ENCODE measurements at places on chromosomes 1 and 21.

DNA sequence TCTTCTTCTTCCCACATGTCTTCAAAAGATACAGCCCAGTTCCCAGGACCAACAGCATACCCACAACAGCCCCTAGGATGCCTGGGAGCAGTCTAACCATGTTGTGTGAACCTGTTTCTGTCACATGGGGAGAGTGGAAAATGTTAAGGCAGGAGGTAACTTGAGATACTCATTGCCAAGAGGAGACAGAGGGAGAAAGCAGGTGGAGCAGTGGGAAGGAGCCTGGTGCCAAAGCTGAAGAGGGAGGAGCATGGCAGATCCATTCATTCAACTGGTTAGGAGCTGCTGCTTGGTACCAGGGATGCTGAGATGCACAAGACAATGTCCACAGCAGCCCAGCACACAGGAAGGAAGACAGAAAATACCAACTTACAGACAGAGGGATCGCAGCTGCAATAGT, 149.8 kb upstream of the ETV3 start:
- DNase-seq = no peak

DNA sequence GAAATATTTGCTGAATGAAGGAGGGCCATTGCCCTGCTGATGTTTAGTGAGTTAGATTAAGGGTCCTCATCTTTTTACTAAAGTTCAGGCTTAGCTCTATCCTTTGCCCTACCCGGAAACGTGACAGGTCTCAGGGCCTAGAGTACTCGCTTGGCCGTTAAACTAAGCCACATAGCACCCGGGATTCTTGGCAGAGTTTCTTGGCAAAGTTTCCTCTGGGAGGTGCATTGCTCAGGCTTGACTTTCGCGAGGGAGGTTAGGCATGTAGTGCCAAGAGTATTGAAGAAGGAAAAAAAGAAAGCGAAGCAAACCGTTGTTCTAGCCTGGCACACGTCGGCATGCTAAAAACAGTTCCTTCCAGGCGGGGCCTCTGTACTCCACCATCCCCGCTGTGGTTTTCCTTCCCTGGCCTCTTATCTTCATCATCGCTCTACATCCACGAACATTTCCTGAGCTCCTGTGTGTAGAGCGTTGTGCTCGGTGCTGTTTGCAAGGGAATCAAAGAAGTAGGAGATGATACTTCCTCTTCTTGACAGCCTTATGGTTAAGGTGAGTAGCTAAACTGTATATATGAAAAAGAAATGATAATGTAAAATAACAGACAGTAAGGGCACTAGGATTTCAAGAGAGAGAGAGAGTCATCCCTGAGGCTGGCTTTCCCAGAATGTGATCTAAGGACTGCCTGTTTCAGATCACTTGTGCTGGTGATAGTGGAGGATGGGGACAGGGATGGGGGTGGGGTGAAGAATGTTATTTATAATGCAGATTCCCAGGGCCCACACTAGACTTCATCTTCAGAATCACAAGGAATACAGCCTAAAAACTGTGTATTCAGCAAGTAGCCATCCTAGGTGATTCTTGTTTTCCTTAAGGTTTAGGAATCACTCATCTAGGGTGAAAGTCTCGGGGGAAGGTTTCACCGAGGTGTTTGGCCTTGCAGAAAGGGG, 18.8 kb downstream of the RNF220 start:
- DNase-seq = no peak

DNA sequence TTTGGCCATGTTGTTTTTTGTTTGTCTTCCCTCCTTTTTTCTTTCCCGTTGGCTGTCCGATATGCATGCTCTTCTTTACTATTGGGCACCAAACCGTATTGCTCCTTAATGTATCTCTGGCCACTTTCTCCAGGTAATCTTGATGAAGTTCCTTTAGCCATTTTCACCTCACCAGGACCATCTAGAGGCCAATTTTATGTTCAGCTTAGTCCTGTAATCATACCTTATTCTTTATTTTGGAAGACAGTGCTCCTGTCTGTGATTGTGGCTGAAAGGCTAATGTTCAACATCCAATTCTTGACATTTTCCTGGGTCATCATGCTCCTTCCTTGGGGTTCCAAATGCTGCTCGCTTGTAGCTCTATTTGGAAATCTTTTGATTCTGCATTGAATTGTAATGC, 169.5 kb downstream of the S1PR1 start:
- no peak for DNase-seq

DNA sequence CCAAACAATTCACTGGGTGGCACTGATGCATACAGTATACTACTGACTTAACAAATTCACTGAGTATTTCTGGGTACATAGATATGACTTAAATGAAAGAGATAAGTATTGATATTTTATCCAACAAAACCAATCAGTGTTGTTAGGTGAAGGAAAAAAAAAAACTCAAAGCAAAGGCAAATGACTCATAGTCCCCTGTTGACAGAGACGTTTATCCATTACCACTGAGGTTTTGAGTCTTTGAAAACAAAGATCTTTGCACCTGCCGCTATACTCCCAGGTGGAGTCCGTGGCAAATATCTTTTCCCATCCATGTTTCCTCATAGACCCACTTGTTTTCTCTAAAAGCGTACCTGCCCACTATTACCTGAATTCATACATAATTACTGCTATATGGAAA, 18.4 kb downstream of the DYNLT5 start:
- DNase-seq = no peak

GRCh38 chr1:30192969-30193630, 530.3 kb downstream of the MATN1 start:
- DNase-seq = no peak

DNA sequence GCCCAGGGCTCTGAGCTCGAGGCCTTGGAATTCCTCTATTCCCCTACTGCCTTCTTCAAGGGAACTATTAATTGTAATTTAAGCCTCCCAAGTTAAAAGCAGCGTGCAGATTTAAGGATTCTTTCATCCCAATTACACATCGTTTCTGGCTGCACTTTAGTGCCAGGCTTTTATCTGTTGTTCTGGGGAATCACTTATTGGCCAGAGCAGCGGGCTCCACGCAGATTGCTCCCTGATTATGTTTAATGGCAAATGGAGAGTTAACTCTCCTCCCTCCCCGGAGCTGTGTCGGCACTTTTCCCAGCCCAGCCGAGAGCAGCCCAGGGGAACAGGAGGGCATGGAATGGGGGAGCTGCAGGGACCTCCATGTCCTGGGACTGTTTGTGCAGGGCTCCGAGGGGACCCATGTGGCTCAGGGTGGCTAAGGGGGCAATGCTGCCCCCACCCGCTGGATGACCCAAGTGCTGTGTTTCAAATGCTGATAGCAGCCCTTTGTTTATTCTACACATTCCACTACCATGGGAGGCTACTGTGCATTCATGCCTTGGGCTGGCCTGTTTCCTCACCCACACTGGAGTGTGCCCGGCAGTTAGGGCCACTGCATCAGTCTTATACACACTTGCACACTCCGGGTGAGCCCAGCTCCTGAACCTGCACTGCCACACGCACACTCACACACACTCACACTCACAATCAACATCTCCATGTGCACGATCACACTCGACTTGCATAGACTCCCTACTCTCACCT, 93.3 kb upstream of the POU3F1 start:
- DNase-seq = no peak

DNA sequence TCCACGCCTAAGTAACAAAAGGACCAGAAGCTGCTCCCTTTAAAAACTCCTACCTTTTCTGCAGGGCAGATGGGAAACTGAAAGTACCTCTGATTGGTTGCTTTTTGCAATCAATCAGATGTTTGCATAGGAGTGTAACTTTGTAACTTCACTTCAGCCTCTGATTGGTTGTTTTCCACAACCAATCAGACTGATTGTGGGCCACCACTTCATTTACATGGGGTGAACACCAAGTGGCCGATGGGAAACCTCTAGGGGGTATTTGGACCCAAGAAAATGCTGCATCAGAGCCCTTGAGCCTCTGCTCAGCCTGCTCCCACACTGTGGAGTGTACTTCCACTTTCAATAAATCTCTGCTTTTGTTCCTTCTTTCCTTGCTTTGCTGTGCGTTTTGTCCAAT, 32.8 kb upstream of the CD1D start:
- no peak for DNase-seq

DNA sequence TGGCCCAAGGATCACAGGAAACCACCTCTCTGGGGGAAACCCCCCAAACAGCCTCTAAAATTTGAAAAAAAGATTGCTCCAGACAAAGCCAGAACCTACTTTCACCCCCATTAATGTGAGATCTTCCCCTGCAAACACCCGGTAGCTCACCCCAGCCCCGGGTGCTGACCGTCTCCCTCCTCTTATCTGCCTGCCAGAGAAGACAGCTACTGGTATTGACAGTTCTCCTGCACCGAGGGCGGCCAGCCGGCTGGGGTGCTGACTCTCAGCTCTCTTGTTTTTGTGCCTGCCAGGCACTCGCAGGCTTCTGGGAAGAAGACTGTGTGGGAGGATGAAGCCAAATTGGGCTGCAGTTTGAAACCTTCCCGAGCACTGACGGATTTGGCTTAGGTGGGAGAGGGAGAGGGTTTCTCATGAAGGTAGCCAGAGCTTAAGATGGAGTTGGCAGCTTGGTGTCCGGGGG, 48.2 kb downstream of the RASSF5 start:
- peak; percentile 30 for DNase-seq

GRCh38 chr1:27397749-27398148, 5.3 kb downstream of the GPR3 start:
- DNase-seq = no peak

- DNase-seq = no peak
These were observed at the start of gene C1orf94 for GRCh38 chr1:34176830-34177603. TSS of gene C1orf94 (plus strand) at chr1:34176907. CDS start at chr1:34177790, 883 bp downstream.

- DNase-seq = no peak
These were observed 499.2 kb downstream of the OMA1 start for GRCh38 chr1:58047265-58047858.

- no peak for DNase-seq
These were observed 49.7 kb downstream of the S100B start for GRCh38 chr21:46555225-46555617.

DNA sequence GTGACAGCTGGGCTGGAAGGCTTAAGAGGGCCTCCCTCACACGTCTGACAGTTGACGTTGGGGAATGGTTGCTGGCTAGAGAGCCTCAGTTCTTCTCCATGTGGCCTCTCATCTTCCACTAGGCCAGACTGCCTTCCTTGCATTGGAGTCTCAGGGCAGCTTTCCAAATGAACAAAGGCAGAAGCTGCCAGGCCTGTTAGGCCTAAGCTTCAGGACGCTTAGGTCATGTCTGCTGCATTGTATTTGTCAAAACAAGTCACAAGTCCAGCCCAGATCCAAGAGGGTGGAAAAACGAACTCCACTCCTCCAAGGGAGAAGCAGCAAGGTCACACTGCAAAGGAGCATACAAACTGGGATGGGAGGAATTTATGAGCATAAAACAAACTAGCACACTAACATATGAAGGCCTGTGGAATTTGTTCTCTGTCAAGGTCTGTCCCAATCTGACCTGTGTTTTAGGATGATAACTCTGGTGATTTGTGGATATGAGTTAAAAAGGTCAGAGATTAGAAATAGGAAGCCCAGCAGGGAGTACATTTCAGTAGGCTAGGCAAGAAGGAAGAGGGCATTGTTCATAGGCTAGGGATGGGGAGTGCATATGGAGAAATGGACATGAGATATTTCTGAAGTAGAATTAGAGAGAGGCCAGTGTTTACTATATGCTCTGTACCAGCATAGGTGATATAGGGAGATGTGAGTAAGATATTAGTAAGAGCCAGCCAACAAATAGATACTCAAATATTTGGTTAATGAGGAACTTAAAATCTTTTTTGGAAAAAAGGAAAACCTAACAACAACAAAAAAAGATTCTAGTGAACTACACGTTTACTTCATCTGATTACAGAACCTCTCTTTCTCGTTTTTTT, 29.1 kb upstream of the CNN3 start:
- DNase-seq = no peak

- DNase-seq = peak; percentile 27
These were observed 41.9 kb upstream of the TNFRSF1B start for GRCh38 chr1:12124693-12125421.

DNA sequence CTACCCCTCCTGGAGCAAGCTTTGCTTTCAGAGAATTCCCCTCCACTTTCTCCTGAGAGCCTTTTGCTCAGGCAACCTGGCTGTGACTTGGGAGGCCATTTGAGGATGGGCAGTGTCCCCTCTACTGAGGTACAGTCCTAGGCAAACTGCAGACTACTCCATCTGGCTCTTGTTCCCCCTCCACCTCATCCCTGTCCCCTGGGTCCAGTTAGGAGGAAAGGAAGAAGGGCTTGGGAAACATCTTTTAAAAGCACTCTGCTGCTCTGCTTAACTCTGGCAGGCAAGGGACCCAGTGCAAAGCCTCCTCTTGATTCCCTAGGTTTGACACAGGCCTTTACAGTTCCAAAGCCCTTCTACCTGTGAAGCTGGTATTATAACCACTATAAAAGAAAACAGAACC, 108.2 kb downstream of the NAV1 start:
- DNase-seq = no peak

- no peak for DNase-seq
These were observed 55.7 kb downstream of the MRPL39 start for GRCh38 chr21:25551569-25551968.

GRCh38 chr1:184970691-184971161, 3.6 kb downstream of the NIBAN1 start:
- DNase-seq = no peak

All from NK-92 treated with Interleukin-12 subunit alpha and Interleukin-12 subunit beta, amount 100 ng/mL, for 24 hours (cell line).